Type B pancreatic cell (in vitro differentiated cells): ENCODE measurements at places on chromosomes 2 and 18. TPM values are rescaled to one million over a fixed set of nuclear protein-coding genes. Genes with fewer than 3 reads are reported as not detected.

GRCh38 chr2:174334781-174335251, at the start of gene SP9:
Gene SP9 (plus strand): TSS chr2:174334954. CDS start chr2:174335093, 139 bp downstream.
- peaks cover 88% of the 10 kb centered on the region for H3K27me3 ChIP-seq
- H3K36me3 ChIP-seq: no peaks in the 10 kb centered on the region
- peak; percentile 79 for DNase-seq
- no peak within 1 kb of the TSS for H3K27ac ChIP-seq

GRCh38 chr18:13710414-13710831, 15.9 kb downstream of the FAM210A start:
- H3K4me3 ChIP-seq: no peak overlapping the region
- no peak overlapping the region for H3K27ac ChIP-seq
- no peaks in the 10 kb centered on the region for H3K4me1 ChIP-seq
- peaks cover 8% of the 10 kb centered on the region for H3K36me3 ChIP-seq

DNA sequence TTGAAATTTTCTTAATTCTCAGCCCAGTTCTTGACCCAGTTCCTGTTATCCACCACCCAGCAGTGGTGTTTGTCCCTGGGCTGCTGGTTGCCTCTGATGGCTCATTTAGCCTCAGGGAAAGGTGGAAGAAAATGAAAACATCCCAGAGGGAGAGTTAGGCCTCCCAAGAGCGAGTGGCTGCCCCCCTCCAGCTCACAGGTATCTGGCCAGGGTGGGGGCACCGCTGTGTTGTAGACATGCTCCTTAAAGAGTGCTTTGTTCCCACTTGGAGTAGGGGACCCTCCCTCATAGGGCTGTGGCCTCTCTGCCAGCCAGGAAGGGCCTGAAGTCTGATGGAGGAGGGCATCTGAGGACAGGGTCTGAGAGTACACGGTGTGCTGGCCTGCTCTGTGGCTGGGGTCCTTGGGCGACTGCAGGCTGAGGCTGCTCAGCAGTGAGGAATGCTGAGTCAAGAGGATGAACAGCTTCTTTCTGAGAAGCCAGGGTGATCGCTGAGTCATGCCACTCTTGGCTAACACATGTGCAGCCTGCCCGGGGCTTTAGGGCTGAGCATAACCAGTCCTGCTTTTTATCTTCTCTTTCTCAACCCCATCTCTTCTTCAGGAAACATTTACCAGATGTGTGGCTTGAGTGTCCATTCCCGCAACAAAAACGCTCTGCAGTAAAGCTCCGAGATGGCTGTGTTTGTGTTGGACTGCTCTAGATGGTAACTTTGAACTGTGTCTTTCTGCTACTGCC, 72.3 kb downstream of the IL1R2 start:
- peak overlapping the region; percentile 88 for H3K27ac ChIP-seq
- no peak for DNase-seq
- H3K36me3 ChIP-seq: no peaks in the 10 kb centered on the region
- peak overlapping the region; percentile 9 for H3K4me3 ChIP-seq
- H3K27me3 ChIP-seq: no peaks in the 10 kb centered on the region

DNA sequence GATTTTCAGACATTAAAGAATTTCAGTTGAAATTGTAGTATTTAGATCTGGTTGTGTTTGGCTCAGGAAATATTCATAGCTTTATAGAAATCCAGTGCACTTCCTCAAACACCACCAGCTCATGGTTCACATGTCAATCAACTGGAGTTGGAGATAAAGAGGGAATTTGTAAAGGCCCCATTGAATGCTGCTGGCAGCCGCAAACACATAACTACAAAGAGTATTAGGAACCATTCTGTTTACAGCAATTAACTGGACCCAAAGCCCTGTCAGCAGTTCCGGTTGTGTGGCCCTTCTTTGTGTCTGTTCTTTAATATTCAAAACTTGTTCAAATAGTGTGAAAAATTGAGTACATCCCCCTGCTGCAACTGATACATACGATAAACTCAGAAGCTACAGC, 107.4 kb upstream of the LRRTM4 start:
- H3K4me3 ChIP-seq: no peak overlapping the region
- H3K27me3 ChIP-seq: no peaks in the 10 kb centered on the region
- H3K4me1 ChIP-seq: no peaks in the 10 kb centered on the region
- H3K27ac ChIP-seq: no peak overlapping the region
- no peak for DNase-seq

DNA sequence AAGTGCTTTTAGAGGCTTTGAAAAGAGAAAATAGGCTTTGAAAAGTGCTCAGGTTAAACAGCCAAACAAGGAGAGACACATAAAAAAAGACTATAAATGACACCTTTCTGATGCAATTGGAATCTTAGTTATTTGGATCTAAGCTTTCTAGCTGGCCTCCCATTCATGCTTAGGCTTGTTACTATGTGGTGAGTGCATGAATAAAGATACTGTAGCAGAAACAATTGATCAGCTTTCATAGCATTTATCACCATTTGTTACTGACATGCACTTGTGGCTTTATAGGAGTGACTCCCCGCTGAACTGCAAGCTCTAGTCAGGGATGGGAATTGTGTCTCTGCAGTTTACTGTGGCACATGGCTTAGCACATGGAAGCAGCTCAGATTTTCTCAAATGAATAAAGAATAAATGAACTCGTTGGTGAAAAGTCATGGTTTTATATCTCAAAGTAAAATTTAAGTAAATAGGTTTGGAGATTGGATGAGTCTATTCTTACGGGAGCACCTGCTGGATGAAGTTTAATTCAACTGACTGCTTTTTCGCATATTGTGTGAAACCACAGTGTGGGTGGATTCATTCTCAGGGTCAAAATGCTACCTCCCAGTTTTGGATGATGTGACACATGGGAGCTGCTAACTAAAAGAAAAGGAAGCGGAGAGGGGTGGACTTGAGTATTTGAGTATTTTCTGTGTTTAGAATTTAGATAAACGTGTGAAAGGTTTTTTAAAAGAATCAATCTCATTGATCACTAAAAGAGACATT, 91.1 kb upstream of the NOL4 start:
- H3K4me1 ChIP-seq: no peaks in the 10 kb centered on the region
- H3K36me3 ChIP-seq: no peaks in the 10 kb centered on the region
- no peak for DNase-seq
- H3K27me3 ChIP-seq: no peaks in the 10 kb centered on the region
- H3K27ac ChIP-seq: no peak overlapping the region

DNA sequence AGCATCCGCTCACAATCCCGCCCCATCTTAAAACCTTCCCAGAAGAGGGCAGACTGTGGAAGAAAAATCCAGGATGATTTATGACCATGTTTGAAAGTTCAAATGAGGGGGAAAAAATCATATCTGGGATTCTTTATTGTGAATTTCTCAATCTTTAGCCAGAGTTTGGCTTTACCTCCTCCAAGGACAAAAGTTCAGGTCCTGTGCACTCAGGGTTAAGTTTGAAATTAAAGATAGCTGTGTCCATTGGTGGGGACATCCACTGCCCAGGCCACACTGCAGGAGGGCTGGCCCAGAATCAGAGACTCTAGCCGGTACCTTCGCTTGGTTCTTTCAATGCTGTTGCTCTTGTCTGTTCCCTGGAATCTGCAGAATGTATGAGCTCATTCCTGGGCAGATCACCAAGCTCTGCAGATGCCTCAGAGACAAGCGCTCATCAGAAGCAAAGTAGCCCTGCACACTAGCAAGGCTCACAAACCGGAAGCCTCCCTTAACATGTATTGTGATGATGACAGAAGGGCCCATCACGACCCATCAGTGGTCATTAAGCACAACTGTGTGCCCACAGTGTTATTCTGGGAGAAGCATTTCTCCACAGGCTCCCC, 375.3 kb upstream of the KLHL29 start:
- no peaks in the 10 kb centered on the region for H3K36me3 ChIP-seq
- H3K27ac ChIP-seq: no peak overlapping the region
- no peak for DNase-seq
- H3K4me3 ChIP-seq: no peak overlapping the region
- H3K27me3 ChIP-seq: no peaks in the 10 kb centered on the region
- H3K4me1 ChIP-seq: no peaks in the 10 kb centered on the region

- H3K36me3 ChIP-seq: no peaks in the 10 kb centered on the region
- H3K27ac ChIP-seq: no peak overlapping the region
- no peak for DNase-seq
- H3K4me1 ChIP-seq: no peaks in the 10 kb centered on the region
- H3K4me3 ChIP-seq: no peak overlapping the region
Observed at GRCh38 chr18:11522992-11523391, 86.4 kb upstream of the SLC35G4 start.

GRCh38 chr2:188983427-188984064, 9.4 kb downstream of the COL3A1 start:
- no peak overlapping the region for H3K27ac ChIP-seq
- H3K4me1 ChIP-seq: peaks cover 18% of the 10 kb centered on the region
- peaks cover 7% of the 10 kb centered on the region for H3K27me3 ChIP-seq
- no peak for DNase-seq

DNA sequence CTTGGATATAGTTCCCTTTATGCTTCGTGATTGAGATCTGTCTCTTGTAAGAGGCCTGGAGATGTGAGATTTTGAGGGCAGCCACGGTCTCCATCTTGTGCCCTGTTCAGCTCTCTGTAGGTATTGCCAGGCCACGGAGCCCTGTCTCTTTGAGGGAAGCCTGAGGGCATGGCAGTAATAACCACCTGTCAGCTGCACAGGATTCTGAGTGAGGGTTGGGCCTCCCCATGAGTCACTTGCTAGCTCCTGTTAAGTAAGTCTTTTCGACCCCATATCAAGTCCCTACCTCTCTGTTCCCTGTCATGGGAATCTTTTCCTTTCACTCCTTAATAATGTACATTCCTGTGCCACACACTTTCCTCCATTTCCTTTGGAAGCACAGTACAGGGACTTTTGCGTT, 20.4 kb downstream of the LYPD6B start:
- no peak overlapping the region for H3K4me3 ChIP-seq
- peaks cover 5% of the 10 kb centered on the region for H3K36me3 ChIP-seq
- peak overlapping the region; percentile 18 for H3K27ac ChIP-seq
- no peak for DNase-seq
- no peaks in the 10 kb centered on the region for H3K27me3 ChIP-seq

DNA sequence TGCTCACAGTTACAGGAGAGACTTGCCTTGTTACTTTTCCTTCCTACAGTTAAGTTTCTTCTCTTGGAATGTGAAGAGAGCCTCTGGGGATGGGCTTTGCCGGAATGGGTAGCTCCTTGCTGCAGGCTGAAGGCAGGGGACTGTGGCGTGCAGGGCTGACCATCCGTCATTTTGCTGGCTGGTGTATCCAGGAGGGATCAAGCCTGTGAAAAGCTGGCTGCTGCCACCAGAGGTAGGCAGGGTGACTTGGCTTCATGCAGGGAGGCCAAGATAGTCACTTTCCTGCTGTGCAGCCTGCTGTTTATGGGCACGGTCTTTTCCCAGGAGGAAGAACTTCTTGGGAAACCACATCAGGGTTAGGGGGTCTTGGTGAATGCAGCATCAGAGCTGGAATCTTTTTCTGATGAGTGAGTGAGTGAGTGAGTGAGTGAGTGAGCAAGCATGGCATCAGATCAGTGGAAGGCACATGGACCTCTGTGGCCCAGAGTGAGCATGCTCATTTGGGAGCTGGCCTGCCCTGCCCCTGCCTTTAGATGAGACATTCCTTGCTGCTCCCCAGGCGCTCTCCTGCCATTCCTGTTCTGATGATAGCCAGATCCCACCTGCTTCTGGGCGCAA, 33.0 kb downstream of the FHOD3 start:
- no peak overlapping the region for H3K27ac ChIP-seq
- no peaks in the 10 kb centered on the region for H3K27me3 ChIP-seq
- H3K4me1 ChIP-seq: peaks cover 8% of the 10 kb centered on the region
- H3K36me3 ChIP-seq: no peaks in the 10 kb centered on the region
- H3K4me3 ChIP-seq: no peak overlapping the region

- DNase-seq: no peak
- no peak overlapping the region for H3K27ac ChIP-seq
- no peaks in the 10 kb centered on the region for H3K27me3 ChIP-seq
- H3K4me3 ChIP-seq: no peak overlapping the region
Observed at GRCh38 chr2:160974803-160975202, 185.4 kb upstream of the TANK start.

- peaks cover 19% of the 10 kb centered on the region for H3K4me1 ChIP-seq
- no peaks in the 10 kb centered on the region for H3K27me3 ChIP-seq
- H3K4me3 ChIP-seq: no peak overlapping the region
Observed at GRCh38 chr2:70005752-70006446, 44.5 kb upstream of the ASPRV1 start.

- H3K36me3 ChIP-seq: no peaks in the 10 kb centered on the region
- H3K4me1 ChIP-seq: peaks cover 2% of the 10 kb centered on the region
- no peak overlapping the region for H3K4me3 ChIP-seq
- H3K27me3 ChIP-seq: no peaks in the 10 kb centered on the region
Observed at GRCh38 chr2:182245963-182246362, 180.9 kb downstream of the PDE1A start.

DNA sequence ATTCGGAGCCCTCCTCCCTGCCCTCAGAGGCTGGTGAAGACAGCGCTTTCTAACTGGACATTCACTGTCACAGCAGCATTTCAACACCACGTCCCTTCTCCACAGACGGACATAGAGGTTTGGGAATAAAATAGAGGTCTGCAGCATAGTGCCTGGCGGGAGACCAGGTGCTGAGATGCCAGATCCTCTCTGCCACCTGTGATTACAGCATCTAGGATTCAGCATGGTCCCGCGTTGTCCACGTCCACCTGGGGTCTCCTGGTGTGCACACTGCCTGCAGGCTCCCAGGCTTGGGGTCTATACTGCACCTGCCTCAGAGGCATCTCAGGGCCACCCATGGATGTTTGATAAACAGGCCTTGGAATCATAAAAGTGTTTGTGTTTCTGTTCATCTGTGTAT, 175.5 kb downstream of the TMEM18 start:
- H3K4me3 ChIP-seq: no peak overlapping the region
- peak; percentile 44 for DNase-seq
- H3K27me3 ChIP-seq: peaks cover 12% of the 10 kb centered on the region
- peaks cover 27% of the 10 kb centered on the region for H3K4me1 ChIP-seq
- H3K27ac ChIP-seq: no peak overlapping the region
- H3K36me3 ChIP-seq: no peaks in the 10 kb centered on the region

GRCh38 chr18:70296289-70296688, 7.4 kb downstream of the SOCS6 start:
- H3K36me3 ChIP-seq: peaks cover 19% of the 10 kb centered on the region
- H3K4me3 ChIP-seq: peak overlapping the region; percentile 63
- H3K4me1 ChIP-seq: peaks cover 51% of the 10 kb centered on the region
- H3K27ac ChIP-seq: peak overlapping the region; percentile 13

- peaks cover 5% of the 10 kb centered on the region for H3K36me3 ChIP-seq
- no peak overlapping the region for H3K4me3 ChIP-seq
- peak overlapping the region; percentile 2 for H3K27ac ChIP-seq
- peaks cover 26% of the 10 kb centered on the region for H3K4me1 ChIP-seq
- no peaks in the 10 kb centered on the region for H3K27me3 ChIP-seq
Observed at GRCh38 chr2:42558827-42559226, 9.6 kb upstream of the MTA3 start.

- no peaks in the 10 kb centered on the region for H3K27me3 ChIP-seq
- peaks cover 8% of the 10 kb centered on the region for H3K36me3 ChIP-seq
- H3K27ac ChIP-seq: no peak overlapping the region
Observed at GRCh38 chr18:28063926-28064325, 113.0 kb downstream of the CDH2 start.

- no peaks in the 10 kb centered on the region for H3K36me3 ChIP-seq
- DNase-seq: no peak
- peaks cover 6% of the 10 kb centered on the region for H3K4me1 ChIP-seq
- no peak overlapping the region for H3K4me3 ChIP-seq
- H3K27ac ChIP-seq: no peak overlapping the region
- H3K27me3 ChIP-seq: peaks cover 1% of the 10 kb centered on the region
Observed at GRCh38 chr2:36971990-36972389, 5.7 kb upstream of the STRN start.

ANKRD30B gene
- total RNA-seq: not detected in 2 replicates

AQP4 gene
- total RNA-seq: 1.6 and 2.8 TPM in 2 replicates

SOCS6 gene
- total RNA-seq: 30.2 and 52.8 TPM in 2 replicates

CAB39 gene
- total RNA-seq: 49.2 and 66.9 TPM in 2 replicates

ARL4C gene
- total RNA-seq: 72.1 and 122 TPM in 2 replicates

AOX1 gene
- 6.4 and 10.3 TPM in 2 replicates for total RNA-seq

FN1 gene
- 499 and 902 TPM in 2 replicates for total RNA-seq

SKA1 gene
- total RNA-seq: 5.7 and 14.0 TPM in 2 replicates

CHRNG gene
- total RNA-seq: 0.50 and 0.87 TPM in 2 replicates

ACOXL gene
- 1.4 and 10.7 TPM in 2 replicates for total RNA-seq

POTEJ gene
- total RNA-seq: not detected in 2 replicates

IL1RL2 gene
- total RNA-seq: 1.0 and 2.0 TPM in 2 replicates

CRYBA2 gene
- total RNA-seq: 77.3 and 179 TPM in 2 replicates
